Midbrain (tissue), 1 donor: ENCODE measurements at places on chromosomes 1 and 21.

GRCh38 chr21:30613836-30614235, at the start of gene KRTAP6-1:
Gene KRTAP6-1 (minus strand): TSS chr21:30613930. CDS start chr21:30613904, 26 bp downstream.
- DNase-seq, result no peak

GRCh38 chr1:119254067-119254720, 113.7 kb upstream of the WARS2 start:
- DNase-seq, result no peak

- no peak for DNase-seq
These were observed 33.7 kb downstream of the PTGFRN start for GRCh38 chr1:116943438-116943837.

GRCh38 chr1:66445492-66446181, 88.3 kb upstream of the SGIP1 start:
- peak; percentile 22 for DNase-seq

- DNase-seq, result no peak
These were observed 11.0 kb downstream of the PLEKHA6 start for GRCh38 chr1:204348722-204349121.

DNA sequence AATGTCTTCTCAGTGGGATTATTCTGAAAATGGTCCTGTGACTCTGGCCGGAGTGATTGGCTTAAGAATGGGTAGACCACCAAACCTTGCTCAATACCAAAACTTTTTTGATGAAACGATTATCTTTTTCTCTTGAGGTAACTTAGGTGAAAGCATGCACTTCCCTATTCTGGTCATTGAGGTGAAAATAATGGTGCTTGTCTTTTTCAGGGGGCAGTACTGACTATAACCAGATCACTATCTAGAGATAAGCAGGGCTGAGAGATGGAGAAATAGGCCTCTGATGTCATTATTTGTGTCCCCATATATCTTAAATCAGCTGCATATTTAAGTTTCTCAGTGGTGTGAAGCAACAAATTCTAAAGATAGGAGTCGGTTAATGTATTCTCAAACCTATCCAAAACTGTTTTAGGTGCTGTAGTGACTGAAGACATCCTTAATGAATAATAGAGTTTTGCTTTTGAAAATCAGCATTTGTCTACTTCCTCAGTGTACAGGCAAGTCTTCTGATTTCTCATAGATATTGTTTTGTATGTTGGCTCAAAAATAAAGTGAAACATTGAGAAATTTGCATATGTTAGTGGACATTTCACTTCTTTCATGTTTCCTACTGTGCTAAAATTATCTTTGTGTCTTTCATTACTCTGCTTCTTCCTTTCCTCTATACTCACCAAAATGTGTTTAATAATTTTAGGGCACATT, 735.3 kb upstream of the ADGRL4 start:
- no peak for DNase-seq

GRCh38 chr1:89276690-89277089, 4.0 kb upstream of the GBP5 start:
- DNase-seq, result no peak
